ENCODE measurements at places on chromosomes 2 and 18. TPM values are rescaled to one million over a fixed set of nuclear protein-coding genes. Genes with fewer than 3 reads are reported as not detected.

Gene ANKRD53
- total RNA-seq, result 0.46 TPM

Gene CFC1
- total RNA-seq, result not detected

Gene EML6
- total RNA-seq, result under 0.01 TPM

Gene WDCP
- total RNA-seq, result 13.4 TPM

Gene BIN1
- total RNA-seq, result 52.3 TPM

Gene PXDN
- total RNA-seq, result 61.6 TPM

Gene SULT1C4
- total RNA-seq, result 0.15 TPM

Measured in melanocyte of skin (primary cell).